ENCODE measurements at places on chromosomes 7 and 10.

GRCh38 chr7:92839901-92840300 lies 3.5 kb upstream of the CDK6 start:
- no peak overlapping the region for H3K4me3 ChIP-seq
- H3K27me3 ChIP-seq = no peaks in the 10 kb centered on the region
- no peak for DNase-seq
- no peaks in the 10 kb centered on the region for H3K36me3 ChIP-seq

GRCh38 chr7:10584886-10585285 lies 388.8 kb upstream of the PHF14 start:
- no peaks in the 10 kb centered on the region for H3K27me3 ChIP-seq
- H3K4me1 ChIP-seq = no peaks in the 10 kb centered on the region
- no peaks in the 10 kb centered on the region for H3K36me3 ChIP-seq
- H3K4me3 ChIP-seq = no peak overlapping the region

DNA sequence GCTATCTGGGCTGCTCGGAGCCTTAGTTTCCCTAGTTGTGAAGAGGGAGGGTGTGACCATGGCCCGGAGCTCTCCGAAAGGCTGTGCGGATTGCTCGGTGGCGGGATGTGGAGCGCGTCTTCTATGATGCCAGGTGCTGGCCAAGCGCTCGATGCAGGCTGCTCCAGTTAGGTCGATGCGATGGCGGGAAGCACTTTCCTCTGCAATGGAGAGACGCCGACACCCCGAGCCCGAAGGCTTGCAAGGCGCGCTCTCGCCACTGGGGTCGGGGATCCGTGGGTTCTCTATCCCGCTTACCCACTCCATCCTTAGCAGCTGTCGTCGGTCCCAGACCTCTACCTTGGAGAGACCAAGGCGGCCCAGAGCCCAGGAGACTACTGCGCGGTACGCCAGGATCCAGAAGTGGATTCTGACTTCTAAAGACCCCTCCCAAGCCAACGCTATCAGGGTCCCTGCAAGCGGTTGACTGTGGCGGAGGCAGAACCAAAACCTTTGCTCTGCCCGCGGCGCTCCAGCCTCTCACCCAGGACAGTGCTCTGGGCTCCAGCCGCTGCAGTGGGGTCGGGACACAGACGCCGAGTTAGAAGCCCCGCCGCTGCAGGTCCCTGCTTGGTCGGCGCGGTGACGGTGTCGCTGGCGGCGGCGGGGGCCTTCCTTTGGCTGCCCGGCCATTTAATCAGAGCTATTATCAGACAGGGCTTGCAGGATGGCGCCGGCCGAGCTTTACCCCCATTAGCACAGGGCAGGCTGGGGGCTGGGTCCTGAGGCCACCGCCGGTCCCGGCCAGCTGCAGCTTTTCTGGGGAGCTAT lies 7.8 kb upstream of the TBX20 start:
- no peaks in the 10 kb centered on the region for H3K36me3 ChIP-seq
- H3K27me3 ChIP-seq = peaks cover 85% of the 10 kb centered on the region
- peaks cover 19% of the 10 kb centered on the region for H3K4me1 ChIP-seq
- H3K4me3 ChIP-seq = no peak overlapping the region

DNA sequence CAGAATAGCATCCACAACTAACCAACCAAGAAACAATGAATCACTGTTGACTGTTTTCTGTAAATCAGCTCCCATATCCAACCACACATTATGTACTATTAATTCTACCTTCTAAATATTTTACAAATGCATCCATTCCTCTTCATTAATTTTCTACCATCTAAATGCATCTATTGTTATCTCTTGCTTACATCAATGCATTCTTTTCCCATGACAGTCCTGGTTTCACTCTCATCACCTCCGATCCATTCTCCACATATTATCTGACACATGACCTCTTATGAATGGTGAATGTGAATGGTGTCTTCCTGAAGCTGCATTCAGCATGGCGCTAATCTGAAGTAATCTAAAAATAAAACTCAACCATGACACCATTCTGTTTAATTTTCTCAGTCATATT lies 153.8 kb upstream of the CALCR start:
- no peaks in the 10 kb centered on the region for H3K36me3 ChIP-seq
- H3K4me3 ChIP-seq = no peak overlapping the region
- H3K4me1 ChIP-seq = no peaks in the 10 kb centered on the region
- no peak overlapping the region for H3K27ac ChIP-seq
- DNase-seq = no peak
- H3K27me3 ChIP-seq = no peaks in the 10 kb centered on the region

DNA sequence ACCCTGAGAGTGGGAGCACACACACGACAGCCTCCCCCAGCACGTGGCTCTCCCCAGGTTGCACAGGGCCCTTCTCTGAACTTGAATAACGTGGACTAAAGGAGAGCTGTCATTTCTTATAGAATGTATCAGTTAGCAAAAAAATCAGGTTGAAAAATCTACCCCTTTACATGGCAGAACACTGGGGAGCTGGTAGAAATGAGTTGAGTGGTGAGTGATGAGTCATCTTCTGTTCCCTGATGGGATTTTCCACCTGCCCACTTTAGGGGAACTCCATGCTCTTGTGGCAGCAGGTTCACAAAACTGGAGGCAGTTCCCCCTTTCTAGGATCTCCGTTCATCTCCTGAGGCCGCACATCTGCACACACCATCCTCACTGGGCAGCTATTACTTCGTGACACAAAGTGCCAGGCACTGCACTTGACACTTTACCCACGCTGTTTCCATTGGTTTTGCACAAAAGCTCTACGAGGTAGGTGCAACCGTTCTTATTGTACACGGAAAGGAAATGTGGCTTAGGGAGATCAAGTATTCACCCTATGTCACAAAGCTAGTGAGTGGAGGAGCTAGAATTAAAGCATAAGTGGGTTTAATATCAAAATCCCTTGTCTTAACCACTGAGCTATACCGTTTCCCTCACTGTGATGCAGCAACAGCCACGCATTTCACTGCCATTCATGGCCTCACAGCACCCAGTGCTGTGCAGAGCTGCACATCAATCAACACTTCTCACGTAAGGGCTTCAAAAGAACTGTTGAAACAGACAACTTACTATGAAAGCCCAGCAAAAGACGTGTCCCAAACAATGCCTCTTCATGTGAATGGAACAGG lies 80.2 kb downstream of the RNF216 start:
- peaks cover 51% of the 10 kb centered on the region for H3K4me1 ChIP-seq
- H3K36me3 ChIP-seq = peaks cover 7% of the 10 kb centered on the region
- no peak overlapping the region for H3K27ac ChIP-seq
- no peaks in the 10 kb centered on the region for H3K27me3 ChIP-seq

GRCh38 chr7:26413007-26413691 lies 121.5 kb downstream of the SNX10 start:
- H3K27ac ChIP-seq = no peak overlapping the region
- no peak overlapping the region for H3K4me3 ChIP-seq
- no peaks in the 10 kb centered on the region for H3K4me1 ChIP-seq
- H3K27me3 ChIP-seq = no peaks in the 10 kb centered on the region
- no peaks in the 10 kb centered on the region for H3K36me3 ChIP-seq
- DNase-seq = no peak

- no peaks in the 10 kb centered on the region for H3K27me3 ChIP-seq
- no peak for DNase-seq
- H3K4me1 ChIP-seq = no peaks in the 10 kb centered on the region
- no peaks in the 10 kb centered on the region for H3K36me3 ChIP-seq
These were observed 96.9 kb downstream of the IQUB start for GRCh38 chr7:123437447-123437995.

DNA sequence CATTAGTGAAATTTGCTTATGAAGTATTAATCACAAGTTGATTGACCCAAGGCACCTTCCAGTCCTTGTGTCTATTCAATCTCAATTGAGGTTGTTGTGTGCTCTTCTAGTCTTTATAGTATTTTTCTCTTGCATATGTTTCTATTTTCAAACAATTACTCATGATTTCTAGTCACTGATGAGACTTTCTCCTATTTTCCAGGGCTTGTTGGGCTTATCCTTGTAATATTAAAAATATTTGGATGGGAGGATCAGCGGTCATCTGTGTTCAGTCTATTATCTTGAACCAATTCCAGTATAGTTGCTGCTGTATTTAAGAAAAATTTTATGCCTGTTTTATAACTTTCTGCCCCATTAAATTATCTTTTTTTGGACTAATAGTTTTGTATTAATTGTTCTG lies 154.4 kb downstream of the PTEN start:
- H3K27ac ChIP-seq = no peak overlapping the region
- H3K4me1 ChIP-seq = no peaks in the 10 kb centered on the region
- no peak overlapping the region for H3K4me3 ChIP-seq

- peak overlapping the region; percentile 55 for H3K27ac ChIP-seq
- no peaks in the 10 kb centered on the region for H3K27me3 ChIP-seq
- no peaks in the 10 kb centered on the region for H3K36me3 ChIP-seq
- H3K4me3 ChIP-seq = peak overlapping the region; percentile 14
- H3K4me1 ChIP-seq = peaks cover 13% of the 10 kb centered on the region
- DNase-seq = no peak
These were observed 57.8 kb downstream of the LGI1 start for GRCh38 chr10:93815304-93816096.

DNA sequence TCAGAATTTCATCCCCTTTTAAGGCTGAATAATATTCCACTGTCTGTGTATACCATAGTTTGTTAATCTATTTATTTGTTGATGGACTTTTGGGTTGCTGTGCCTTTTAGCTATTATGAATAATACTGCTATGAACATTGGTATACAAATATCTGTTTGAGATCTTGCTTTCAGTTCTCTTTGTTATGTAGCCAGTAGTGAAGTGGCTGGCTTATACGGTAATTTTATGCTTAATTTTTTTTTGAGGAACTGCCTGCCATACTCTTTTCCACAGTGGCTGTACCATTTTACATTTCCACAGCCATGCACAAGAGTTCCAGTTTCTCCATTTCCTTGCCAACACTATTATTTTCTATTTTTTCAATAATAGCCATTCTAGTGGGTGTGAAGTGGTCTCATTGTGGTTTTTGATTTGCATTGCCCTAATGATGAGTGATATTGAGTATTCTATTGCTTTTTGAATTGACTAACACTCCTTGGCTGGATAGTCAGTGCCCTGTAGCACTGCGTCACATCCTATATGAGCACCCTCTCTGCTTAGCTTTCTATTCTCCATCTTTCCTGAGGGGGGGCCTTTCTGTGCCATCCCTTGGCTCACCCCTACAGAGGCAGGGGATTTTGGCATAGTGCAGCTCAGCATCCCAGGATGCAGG lies 29.4 kb upstream of the RAPGEF5 start:
- no peaks in the 10 kb centered on the region for H3K27me3 ChIP-seq
- H3K4me3 ChIP-seq = no peak overlapping the region
- no peak for DNase-seq
- H3K4me1 ChIP-seq = peaks cover 6% of the 10 kb centered on the region
- no peaks in the 10 kb centered on the region for H3K36me3 ChIP-seq

DNA sequence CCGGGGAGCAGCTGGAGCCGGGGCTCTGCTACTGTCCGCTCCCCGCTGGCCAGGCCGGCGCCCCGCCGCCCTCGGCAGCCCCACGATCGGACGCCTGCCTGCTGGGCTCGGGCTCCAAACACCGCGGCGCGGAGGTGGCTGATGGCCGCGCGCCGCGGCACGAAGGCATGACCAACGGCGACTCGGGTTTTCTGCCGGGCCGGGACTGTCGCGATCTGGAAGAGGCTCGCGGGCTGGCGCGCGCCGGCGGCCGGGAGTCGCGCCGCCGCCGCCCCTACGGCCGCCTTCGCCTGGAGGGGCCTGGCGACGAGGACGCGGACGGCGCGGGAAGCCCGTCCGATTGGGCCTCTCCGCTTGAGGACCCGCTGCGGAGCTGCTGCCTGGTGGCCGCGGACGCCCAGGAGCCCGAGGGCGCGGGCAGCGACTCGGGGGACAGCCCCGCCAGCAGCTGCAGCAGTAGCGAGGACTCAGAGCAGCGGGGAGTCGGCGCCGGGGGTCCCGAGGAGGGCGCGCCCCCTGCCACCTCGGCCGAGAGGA lies 570 bp downstream of the TBC1D12 start:
- H3K36me3 ChIP-seq = no peaks in the 10 kb centered on the region
- peak overlapping the region; percentile 64 for H3K4me3 ChIP-seq
- no peaks in the 10 kb centered on the region for H3K27me3 ChIP-seq
- no peak for DNase-seq
- peak overlapping the region; percentile 95 for H3K27ac ChIP-seq

DNA sequence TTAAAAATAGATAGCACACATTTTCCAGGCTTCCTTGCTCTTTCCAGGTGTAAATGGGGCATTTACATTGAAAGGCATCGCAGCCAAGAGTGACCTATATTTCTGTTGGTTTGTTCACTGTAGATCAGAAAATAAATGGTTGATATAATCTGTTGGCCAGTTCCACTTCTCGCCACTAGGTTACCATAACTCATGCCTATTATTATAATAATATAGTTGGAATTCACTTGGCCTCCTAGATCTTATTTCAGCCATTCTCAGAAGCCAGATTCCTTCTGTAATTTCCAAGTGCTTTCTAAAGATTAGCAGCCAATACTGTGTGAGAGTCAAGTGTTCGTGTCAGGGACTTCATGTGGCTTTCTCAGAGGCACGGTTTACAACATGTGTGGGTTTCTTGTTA lies 179.5 kb downstream of the DNAH11 start:
- H3K27ac ChIP-seq = no peak overlapping the region
- DNase-seq = no peak
- H3K36me3 ChIP-seq = no peaks in the 10 kb centered on the region
- H3K4me1 ChIP-seq = no peaks in the 10 kb centered on the region

DNA sequence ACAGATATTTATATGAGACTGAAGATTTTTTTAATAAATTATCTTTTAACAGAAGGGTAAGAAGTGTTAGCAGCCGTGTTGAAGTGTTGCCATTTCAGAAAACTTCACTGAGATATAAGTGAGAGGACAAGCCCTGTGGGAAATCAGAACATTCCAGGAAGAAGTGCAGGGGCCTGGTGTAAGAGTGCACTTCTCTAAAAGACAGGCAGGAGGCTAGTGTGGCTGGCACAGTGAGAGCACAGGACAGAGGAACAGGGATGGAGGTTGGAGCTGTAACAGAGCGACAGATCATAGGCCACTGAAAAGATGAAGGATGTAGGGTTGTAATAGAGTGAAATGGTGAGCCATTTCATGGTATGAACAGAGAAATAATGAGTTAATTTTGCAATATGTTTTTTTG lies 608.9 kb downstream of the SORCS1 start:
- no peak overlapping the region for H3K27ac ChIP-seq
- no peaks in the 10 kb centered on the region for H3K4me1 ChIP-seq
- no peak for DNase-seq
- no peaks in the 10 kb centered on the region for H3K36me3 ChIP-seq
- no peaks in the 10 kb centered on the region for H3K27me3 ChIP-seq

DNA sequence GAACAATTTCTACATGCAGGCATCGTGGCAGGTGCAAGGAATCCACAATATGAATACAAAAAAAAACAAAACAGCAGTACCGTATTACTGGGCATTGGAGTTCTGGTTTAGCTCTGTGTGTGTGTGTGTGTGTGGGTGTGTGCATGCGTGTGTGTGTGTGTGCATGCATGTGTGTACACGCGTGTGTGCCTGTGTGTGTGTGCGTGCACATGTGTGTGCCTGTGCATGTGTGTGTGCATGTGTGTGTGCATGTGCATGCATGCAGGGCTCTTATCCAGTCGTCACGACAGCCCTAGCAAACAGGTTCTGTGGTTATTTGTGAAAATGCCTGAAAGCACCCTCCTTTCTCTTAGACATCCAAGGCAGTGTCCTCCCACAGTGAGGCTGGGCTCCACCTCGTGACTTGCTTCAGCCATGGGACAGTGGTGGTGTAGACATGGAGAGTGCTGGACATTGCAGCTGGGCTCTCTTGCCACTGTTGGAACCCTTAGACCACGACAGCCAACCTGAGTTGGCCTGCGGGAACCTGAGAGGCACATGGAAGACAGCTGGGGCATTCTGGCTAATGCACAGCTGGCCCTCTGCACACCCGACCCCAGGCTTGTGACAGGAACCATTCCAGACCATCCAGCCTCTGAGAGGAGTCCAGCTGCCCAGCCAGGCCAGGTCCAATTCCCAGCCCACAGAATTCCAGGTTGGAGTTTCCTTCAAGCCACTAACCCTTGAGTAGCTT lies 173.4 kb upstream of the SHH start:
- H3K27ac ChIP-seq = no peak overlapping the region
- DNase-seq = no peak
- H3K27me3 ChIP-seq = no peaks in the 10 kb centered on the region
- no peaks in the 10 kb centered on the region for H3K4me1 ChIP-seq

Data from tibial artery (tissue), 4 donors.